ENCODE measurements at places on chromosomes 11 and 22.
A peak's percentile ranks its signal among the peaks of the same experiment; 100 is the strongest.

DNA sequence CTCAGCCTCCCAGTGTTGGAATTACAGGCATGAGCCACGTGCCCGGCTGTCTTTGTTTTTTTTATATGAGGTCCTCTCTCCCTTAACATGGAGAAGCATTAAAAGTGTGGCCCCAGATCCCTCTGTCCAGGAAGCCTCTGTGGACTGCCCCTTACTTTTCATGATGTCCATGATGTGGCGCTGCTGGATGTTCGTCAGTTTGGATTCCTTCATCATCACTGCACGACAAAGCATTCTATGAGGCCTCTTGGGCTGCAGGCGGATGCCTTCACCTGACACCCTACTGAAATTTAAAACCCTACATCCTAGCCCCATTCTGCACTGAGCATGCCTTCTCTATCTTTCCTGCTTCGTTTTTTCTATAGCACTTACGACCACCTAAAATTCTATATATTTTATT is 2.1 kb downstream of the C22orf23 start:
- peak; percentile 32 for DNase-seq

- peak; percentile 97 for DNase-seq
Observed at GRCh38 chr11:102317099-102317767, at the start of gene BIRC3. Gene BIRC3, plus strand, starts transcription at chr11:102317484. Its CDS starts 7,026 bp downstream, at chr11:102324510.

DNA sequence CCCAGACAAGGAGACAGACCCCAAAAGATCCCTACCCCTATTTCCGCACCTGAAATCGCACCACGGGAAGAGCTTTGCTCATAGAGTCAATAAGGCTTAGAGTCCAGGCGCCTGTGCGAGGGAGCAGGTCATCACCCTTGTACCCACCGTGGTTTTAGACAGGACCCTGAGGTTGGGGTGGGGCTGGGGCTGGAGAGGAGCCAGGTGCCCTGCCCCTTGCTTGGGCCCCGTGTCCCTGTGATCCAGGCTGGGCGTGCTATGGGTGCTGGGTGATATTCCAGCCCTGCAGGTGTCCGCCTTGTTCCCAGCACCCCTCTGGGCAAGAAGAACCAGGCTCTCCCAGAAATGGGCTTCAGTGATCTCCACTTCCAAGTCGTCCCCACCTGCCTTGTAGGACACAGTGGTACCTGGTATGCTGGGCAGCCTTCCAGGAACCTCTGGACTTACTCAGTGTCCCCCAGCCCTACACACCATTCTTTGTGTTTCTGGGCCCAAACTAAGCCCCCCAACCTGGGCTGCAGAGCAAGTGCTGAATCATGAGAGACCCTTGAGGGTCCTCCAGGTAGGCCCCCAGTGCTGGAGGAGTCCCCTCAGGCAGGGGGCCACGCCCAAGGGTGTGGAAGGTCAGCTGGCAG is 4.5 kb downstream of the CD81 start:
- DNase-seq = no peak

GRCh38 chr11:58675334-58676155 is 53.1 kb downstream of the CNTF start:
- DNase-seq = peak; percentile 49

- DNase-seq = no peak
Observed at GRCh38 chr11:44328138-44328660, 18.3 kb upstream of the ALX4 start.

DNA sequence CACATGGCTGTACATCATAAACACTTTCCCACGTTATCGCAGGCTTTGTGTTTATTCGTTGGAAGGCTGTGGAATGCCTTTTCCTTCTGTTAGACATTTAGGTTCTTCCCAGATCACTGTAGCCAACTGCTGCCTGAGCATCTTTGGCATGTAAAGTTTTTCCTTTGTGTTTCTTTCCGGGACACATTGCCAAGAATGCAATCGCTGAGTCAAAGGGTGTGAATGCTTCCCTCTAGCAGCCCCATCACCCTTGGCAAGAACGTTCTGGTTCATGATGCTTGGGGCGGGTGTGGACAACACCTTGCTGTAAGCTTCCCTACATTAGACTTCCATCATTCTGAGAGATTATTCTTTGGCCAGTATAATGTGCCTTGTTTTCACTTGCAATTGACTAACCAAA is 136.2 kb downstream of the OSBP2 start:
- DNase-seq = peak; percentile 99

- no peak for DNase-seq
Observed at GRCh38 chr11:2824851-2825250, 60.7 kb downstream of the CDKN1C start.

GRCh38 chr11:95835351-95835750 is 45.1 kb downstream of the CEP57 start:
- no peak for DNase-seq

DNA sequence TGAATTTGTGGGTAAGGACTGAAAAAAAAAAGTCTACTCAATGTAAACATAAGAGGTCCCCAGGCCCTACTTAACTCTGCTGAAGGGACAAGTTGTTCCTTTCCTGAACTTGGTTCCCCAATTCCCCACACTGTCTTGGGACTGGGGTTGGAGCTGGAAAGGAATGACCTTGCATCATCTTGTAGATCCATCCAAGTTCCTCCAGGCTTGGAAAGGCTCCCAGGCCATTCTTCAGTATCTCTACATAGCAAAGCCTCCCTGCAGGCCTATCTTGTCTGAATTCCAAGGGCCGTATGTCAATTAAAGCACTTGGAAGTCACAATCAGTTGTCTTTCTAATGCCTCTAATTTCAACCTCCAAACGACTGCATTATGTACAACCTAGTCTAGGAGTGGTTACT is 361.2 kb downstream of the TMEM135 start:
- DNase-seq = no peak

DNA sequence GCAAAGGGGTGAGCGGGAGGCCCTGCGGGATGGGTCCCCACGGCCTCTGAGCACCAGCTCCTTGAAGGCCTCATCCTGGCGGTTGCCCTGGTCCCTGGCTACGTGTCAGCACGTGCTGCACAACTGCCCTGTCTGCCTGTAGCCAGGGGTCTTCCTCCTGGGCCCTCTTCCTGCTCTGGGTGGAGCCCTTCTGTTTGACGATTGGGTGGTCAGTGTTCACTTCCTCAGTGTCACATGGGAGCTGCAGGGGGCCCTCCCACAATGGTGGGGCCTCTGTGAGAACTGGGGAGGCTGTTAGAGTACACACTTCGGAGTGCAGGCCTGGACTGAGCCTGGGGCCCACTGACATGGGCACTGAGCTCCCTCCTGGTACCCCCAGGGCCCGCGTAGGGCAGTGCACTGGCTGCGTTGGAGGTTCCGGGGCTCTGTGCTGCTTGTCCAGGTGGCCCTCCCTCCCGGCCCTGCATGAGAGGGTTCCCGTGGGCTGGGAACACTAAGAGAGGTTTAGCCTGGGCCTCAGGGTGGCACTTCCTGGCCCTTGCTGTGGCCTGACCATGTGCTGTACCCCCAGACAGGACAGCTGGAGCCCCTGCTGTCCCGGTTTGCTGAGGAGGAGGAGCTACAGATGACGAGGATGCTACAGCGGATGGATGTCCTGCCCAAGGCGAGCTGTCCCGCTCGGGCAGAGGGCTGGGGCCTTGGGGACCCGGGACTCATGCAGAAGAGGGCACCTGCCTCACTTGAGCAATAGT is 13.8 kb downstream of the DGCR6L start:
- DNase-seq = no peak

- no peak for DNase-seq
Observed at GRCh38 chr22:43528601-43529360, 117.0 kb downstream of the MPPED1 start.

GRCh38 chr11:35298369-35298768 is 121.0 kb downstream of the SLC1A2 start:
- DNase-seq = no peak

GRCh38 chr22:26847046-26847445 is 189.7 kb downstream of the MIAT start:
- DNase-seq = no peak

DNA sequence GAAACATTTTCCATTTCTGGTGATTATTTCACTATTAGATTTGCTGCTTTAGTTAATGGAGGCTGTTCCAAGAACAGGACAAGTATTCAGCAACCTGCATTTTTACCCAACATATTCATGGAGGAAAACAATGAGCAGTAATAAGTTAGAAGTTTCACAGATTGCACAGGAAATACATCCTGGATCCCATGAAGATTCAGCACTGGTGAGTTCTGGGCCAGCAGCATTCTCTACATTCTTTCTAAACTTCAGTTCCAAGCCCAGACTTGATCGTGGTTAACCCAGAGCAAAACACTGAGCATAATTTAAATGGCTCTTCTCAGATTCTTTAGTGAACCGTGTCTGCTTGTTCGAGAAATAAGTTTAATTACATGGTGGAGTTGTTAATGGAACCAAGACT is 3.8 kb downstream of the FJX1 start:
- DNase-seq = peak; percentile 95

- DNase-seq = no peak
Observed at GRCh38 chr11:12876340-12876739, 132.8 kb upstream of the RASSF10 start.

GRCh38 chr11:26849036-26849435 is 127.2 kb upstream of the SLC5A12 start:
- DNase-seq = peak; percentile 6

DNA sequence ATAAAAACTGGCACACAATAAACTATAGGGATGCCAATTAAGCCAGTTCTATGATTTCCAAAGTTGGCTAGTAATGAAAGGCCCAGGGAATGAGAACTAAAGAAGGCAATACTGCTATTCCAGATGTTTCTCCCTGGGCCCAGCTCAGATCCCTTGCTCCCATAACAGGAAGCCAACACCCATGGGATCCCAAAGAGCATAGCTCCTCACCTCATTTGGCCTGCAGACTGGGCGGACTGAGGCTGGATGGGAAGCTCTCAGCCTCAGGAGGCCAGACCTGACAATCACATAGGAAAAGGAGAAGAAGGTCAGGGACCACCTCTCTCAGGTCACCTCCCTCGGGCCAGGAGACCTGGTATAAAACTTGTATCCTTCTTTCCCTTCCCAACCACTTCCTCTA is 5.3 kb downstream of the TBC1D10A start:
- DNase-seq = no peak

DNA sequence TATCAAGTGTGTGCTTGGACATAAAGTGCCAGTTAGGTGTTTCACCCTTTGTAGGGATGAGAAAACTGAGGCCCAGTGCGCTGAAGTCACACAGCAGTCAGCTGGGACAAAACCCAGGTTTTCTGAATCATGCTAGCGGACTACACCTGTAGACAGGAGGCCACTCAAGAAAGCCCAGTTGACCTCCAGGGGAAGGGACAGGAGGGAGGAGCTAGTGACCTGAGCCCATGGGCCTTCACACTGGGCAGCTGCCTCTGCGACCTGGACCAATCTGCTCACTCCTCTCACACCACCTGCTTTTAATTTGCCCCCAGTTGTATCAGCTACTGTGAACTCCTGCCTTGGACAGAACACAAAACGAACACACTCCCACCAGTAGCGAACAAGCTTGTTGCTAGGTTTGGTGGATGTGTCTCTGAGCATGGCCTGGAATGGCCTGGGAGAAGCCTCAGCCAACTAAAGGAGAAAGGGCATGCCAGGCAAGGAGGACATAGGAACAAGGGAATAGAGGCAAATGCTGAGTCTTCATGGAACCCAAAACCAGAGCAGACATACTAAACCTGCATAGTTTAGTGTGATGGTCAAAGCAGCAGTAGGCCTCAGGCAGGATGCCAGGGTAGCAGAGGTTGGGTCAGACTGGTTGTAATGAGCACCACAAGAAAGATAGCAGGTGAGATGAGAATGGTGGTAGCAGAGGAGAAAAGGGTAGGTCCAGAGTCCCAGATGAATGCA is 7.2 kb downstream of the LMO1 start:
- DNase-seq = no peak

GRCh38 chr11:60895687-60896086 is 10.7 kb downstream of the PRPF19 start:
- DNase-seq = no peak

- DNase-seq = peak; percentile 29
Observed at GRCh38 chr11:66123902-66124301, 53.8 kb downstream of the PACS1 start.

GRCh38 chr11:68770781-68771180 is 19.5 kb upstream of the TESMIN start:
- no peak for DNase-seq

DNA sequence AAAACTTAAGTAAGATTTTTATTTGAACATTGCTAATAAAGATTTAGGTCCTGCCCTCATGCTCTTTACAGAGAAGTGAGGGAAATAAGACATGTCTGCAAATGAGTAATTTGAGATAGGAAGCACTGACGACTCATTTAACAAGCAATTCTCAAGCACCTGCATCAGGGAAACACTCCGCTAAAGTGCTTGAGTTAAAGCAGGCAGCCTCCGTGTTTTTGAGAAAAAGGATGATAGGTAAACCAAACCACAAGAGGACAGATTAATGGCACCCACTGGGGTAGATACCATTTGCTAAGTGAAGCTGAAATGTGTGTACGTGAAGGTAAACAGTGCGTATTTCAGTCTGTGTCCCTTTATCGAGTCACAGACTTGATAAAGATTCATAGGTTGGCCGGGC is 184.6 kb upstream of the CARD18 start:
- no peak for DNase-seq

- no peak for DNase-seq
Observed at GRCh38 chr22:34588871-34589545, 476.9 kb upstream of the ISX start.

DNA sequence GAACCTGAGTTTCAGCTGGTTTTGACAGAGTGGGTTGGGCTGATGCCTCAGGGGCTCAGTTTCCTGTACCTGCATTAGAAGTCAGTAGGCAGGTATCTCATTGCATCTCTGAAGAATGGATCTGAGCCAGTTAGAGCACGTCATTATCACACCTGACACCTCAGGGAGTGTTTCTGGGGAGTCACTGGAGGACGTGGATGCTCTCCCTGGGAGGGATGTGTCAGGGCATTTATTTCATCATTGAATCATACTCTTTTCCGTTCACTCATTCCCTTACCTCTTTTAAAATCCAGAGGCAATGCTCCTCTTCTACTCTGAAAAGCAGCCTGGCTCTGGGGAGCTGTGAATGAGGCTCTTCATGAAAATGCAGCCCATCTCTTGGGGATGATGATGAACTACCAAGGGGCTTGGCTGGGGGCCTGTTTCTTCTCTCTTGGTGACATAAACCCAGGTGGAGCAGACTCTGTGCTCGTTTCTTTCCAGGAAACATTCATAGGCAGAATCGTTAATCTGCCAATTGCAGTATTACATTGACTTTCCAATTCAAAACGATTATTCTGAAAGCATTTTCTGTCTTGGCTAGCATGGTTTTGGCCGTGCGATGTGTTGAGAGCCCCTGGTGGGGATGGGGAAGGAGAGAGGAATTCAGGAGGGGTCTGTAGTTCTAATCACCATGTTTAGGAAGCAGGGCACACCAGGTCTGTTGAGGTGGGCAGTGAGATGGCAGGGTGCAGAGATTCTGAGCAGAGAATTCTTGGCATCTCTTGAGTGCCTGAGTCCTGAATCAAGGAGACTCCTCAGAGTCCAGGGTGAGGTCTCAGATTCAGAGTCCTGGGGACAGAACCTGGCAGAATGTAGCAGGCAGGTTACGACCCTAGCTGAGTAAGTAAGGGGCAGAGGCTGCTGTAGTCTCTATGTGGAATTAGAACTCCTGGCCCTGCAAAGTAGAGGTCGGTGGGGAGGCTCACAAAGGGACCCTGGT is 12.6 kb downstream of the PARVA start:
- DNase-seq = peak; percentile 99

- no peak for DNase-seq
Observed at GRCh38 chr11:57202281-57202680, 20.5 kb downstream of the LRRC55 start.

GRCh38 chr11:130729678-130730300 is 186.5 kb downstream of the SNX19 start:
- DNase-seq = no peak

GRCh38 chr11:63599211-63600122 is 14.8 kb downstream of the PLAAT3 start:
- DNase-seq = peak; percentile 44
